ENCODE measurements at places on chromosomes 2 and 18. TPM values are rescaled to one million over a fixed set of nuclear protein-coding genes. Genes with fewer than 3 reads are reported as not detected.

- no peak for DNase-seq
These were observed 23.3 kb downstream of the SPDYA start for GRCh38 chr2:28833740-28834470.

GRCh38 chr18:63177919-63178821 lies 141.4 kb downstream of the BCL2 start:
- DNase-seq: no peak

DNA sequence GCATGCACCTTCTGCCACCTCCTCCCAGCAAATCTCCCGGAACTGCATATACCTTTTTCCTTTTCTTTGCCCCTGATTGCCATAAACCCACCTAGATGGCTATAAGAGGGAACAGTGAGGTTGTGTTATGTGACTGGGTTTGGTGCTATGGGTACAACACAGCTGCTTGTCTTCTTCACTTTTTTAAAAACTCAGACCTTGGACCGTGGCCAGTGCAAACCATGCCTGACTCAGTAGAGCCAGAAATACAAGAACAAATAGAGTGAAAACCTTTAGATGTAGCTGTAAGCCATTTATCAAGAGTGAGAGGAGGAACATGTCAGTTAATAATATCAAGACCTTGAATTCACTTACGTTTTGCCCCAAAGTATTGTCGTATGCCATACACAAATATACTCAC lies 267.4 kb upstream of the CHAC2 start:
- DNase-seq: no peak

DNA sequence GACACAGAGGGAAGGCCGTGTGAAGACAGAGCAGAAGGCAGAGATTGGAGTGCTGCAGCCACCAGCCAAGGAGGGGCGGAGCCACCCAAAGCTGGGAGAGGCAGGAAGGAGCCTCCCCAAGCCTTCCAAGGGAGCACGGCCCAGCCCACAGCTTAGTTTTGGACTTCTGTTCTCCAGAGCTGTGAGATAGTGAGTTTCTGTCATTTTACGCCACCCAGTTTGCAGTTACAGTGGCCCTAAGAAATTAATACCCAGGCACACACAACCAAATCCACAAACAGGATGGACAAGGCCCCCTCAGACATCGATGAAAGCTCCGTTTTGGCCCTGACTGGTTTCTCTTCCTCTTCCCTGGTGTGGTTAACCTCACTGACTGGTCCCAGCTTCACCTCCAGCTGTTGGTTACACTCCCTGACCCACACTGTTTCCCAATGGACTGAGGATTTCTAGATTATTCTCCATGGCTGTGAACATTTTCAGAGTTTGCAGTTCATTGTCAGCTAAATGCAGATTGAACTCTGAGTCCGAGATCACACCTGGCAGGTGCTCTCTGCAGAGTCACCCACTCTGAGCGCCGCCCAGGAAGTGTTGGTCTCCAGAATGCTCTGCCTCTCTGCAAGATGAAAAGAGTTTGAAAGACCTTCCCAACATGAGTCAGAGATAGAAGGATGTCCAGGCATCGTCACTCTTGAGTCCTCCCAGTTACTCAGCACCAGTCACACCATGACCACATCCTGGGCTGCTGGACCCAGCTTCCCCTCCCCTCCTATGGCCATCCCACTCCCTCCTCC lies 100.2 kb downstream of the TWIST2 start:
- peak; percentile 89 for DNase-seq

Gene CDH2
- total RNA-seq: 6.0 TPM

Gene PHLPP1
- total RNA-seq: 11.4 TPM

Gene SLC30A3
- total RNA-seq: 0.24 TPM

Gene MC5R
- total RNA-seq: not detected
